ENCODE measurements at places on chromosomes 6 and 20. TPM values are rescaled to one million over a fixed set of nuclear protein-coding genes. Genes with fewer than 3 reads are reported as not detected.

DNA sequence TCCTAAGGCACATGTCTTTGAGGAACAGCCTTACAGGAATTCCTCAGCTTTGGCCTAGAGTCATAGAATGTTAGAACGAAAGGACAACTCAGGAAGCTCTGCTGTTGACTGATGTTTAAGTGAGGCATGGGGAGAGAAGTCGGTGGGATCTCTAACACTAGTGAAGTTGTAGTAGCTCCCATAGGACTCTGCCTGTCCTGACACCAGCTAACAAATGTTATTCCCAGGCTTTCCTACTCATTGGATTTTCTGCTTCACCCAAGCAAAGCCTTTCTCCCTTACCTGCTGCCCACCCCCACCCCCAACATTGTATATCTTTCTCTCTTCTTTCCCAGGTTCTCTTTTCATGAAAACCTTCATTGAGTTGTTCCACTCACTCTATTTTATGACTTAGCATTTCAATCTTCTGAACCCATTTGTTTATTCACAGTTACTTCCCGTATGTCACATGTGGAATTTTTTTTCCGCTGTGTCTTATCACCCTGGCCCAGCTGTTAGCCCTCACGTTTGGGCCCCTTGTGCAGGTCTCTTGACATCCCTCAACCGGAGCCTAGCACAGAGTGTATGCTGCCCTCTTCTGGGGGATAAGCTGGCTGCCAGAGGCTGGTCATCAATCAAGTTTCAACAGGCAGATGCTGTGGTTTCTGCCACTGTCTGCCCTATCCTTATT lies 39.2 kb upstream of the RNF8 start:
- DNase-seq, result peak; percentile 70
- H3K4me3 ChIP-seq, result no peak overlapping the region
- peaks cover 3% of the 10 kb centered on the region for H3K4me1 ChIP-seq
- peaks cover 5% of the 10 kb centered on the region for H3K36me3 ChIP-seq

DNA sequence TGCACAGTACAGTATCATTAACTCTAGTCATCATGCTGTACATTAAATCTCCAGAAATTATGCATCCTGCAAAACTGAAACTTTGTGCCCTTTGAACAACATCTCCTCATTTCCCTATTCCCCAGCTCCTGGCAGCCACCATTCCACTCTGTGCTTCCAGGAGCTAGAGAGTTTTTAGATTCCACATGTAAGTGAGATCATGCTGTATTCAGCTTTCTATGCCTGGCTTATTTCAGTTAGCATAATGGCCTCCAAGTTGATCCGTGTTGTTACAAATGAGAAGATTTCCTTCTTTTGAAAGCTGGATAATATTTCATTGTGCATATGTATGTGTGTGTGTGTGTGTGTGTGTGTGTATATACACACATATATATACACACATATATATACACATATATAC lies 86.9 kb upstream of the SLC24A3 start:
- DNase-seq, result no peak
- no peaks in the 10 kb centered on the region for H3K27me3 ChIP-seq
- H3K4me1 ChIP-seq, result no peaks in the 10 kb centered on the region
- H3K36me3 ChIP-seq, result no peaks in the 10 kb centered on the region
- no peak overlapping the region for H3K27ac ChIP-seq
- H3K4me3 ChIP-seq, result no peak overlapping the region

DNA sequence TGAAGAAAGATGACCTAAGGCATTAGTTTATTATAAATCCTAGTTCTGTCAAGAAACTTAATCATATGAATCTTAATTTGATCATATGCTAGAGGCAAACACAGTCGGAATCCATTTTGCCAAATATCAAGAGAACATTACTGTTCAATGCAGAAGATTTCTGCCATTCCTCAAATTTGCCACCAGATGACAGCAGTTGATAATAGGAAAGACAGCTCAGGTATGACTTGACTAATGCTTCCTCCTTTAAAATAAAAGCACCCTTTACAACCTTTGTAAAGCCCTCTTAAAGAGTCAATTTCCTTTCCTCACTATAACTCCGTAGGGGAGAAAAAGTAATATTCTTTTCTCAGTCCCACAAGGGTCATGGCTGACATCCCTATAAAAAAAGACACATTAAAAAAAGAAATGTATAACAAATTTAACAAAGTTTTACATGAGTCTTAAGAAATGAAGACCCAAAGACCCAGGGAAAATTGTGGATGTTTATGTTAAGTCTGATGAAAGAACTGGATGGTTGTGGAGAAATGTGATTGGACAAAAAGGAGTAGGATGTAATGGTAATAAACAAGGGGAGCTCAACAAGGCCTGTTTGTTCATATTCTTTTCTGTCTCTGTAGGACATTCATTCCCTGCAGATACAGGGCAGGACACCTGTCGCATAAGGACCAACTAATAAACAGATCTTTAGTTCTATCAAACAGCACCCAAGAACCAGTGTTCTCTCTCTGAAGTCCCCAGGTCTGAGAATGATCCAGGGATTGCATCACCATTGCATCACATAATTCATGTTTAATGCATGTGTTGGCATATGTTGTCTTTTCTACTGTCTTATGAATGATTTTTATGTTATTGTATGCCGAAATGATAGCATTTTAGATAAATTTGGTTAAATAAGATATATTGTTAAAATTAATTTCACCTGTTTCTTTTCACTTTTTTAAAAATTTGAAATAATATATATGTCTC lies 23.0 kb upstream of the IL17A start:
- peaks cover 21% of the 10 kb centered on the region for H3K27me3 ChIP-seq
- peaks cover 34% of the 10 kb centered on the region for H3K4me1 ChIP-seq
- no peak for DNase-seq
- H3K27ac ChIP-seq, result peak overlapping the region; percentile 90
- H3K36me3 ChIP-seq, result peaks cover 11% of the 10 kb centered on the region

DNA sequence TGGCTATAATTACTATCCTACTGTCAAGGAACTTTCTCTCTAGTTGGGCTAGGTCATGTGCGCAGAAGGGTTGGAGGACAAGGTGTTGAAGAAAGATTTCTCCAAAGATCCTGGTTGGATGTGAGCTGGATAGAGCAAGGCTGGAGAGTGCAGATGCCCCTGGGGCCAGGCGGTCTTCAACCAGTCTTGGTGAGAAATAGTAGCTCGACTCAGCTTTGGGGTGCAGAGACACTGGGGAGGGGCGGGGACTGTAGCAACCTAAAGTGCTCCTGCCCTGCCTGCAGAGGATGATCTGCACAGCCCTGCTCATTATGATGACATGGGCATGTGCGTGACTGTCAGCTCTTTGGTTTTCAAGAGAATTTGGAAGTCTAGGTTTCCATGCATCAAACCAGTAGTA lies 35.9 kb downstream of the PHACTR3 start:
- no peak overlapping the region for H3K27ac ChIP-seq
- DNase-seq, result no peak
- H3K4me1 ChIP-seq, result no peaks in the 10 kb centered on the region

- H3K4me1 ChIP-seq, result peaks cover 12% of the 10 kb centered on the region
- no peaks in the 10 kb centered on the region for H3K27me3 ChIP-seq
- DNase-seq, result no peak
- no peak overlapping the region for H3K4me3 ChIP-seq
Measured at GRCh38 chr20:63660622-63661021, 2.5 kb downstream of the RTEL1 start.

- DNase-seq, result no peak
- H3K36me3 ChIP-seq, result peaks cover 65% of the 10 kb centered on the region
- H3K4me3 ChIP-seq, result no peak overlapping the region
- H3K27me3 ChIP-seq, result no peaks in the 10 kb centered on the region
- peaks cover 6% of the 10 kb centered on the region for H3K4me1 ChIP-seq
- H3K27ac ChIP-seq, result no peak overlapping the region
Measured at GRCh38 chr20:21338291-21338690, 35.2 kb downstream of the XRN2 start.

Gene ANKEF1
- 0.45 TPM for total RNA-seq

Gene DEFB127
- not detected for total RNA-seq

- peaks cover 11% of the 10 kb centered on the region for H3K36me3 ChIP-seq
- no peak overlapping the region for H3K4me3 ChIP-seq
- no peak for DNase-seq
Measured at GRCh38 chr6:36054956-36055355, 27.3 kb downstream of the MAPK14 start.

Gene WFDC5
- total RNA-seq, result not detected

GRCh38 chr20:1965520-1966351 lies 28.1 kb downstream of the PDYN start:
- H3K27ac ChIP-seq, result peak overlapping the region; percentile 35
- H3K4me3 ChIP-seq, result peak overlapping the region; percentile 40
- H3K36me3 ChIP-seq, result no peaks in the 10 kb centered on the region
- peaks cover 17% of the 10 kb centered on the region for H3K4me1 ChIP-seq
- peaks cover 32% of the 10 kb centered on the region for H3K27me3 ChIP-seq
- peak; percentile 91 for DNase-seq

- H3K36me3 ChIP-seq, result no peaks in the 10 kb centered on the region
- no peak overlapping the region for H3K27ac ChIP-seq
- no peak for DNase-seq
- H3K4me1 ChIP-seq, result no peaks in the 10 kb centered on the region
Measured at GRCh38 chr20:8461186-8461585, 329.1 kb downstream of the PLCB1 start.

- no peak overlapping the region for H3K4me3 ChIP-seq
- no peak for DNase-seq
- H3K27ac ChIP-seq, result no peak overlapping the region
- peaks cover 33% of the 10 kb centered on the region for H3K27me3 ChIP-seq
Measured at GRCh38 chr20:22590662-22591061, 6.3 kb upstream of the FOXA2 start.

DNA sequence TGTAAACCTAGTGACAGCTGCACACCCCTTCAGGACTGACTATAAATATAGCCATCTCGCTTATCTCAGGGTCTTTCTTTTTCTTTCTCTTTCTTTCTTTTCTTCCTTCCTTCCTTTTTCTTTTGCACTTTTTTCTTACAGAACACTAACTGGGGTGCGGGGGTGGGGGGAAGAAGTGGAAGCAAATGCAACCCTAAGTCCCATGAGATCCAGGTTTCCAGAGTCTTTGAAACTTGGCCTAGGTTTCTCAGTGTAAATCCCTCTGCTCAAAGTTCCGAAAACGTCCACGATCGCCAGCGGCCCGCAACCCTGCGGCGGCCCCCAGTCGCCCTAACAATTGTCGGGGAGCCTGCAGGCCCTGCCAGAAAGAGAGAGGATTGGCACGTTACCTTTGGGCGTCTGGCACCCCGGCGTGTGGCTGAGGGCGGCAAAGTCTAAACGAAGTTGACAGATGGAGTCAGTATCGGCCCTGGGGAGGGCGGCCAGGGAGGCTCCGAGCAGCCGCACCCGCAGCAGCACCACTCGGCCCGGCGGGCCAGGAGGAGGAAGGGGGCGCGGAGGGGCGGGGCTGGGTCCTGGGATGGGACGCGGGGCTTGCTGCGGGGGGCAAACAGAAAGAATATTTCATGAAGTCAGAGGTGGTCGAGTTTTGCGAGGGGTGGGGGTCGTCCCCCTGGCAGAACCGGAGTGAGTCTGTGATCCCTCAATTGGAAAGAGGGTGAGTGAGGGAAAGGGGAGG lies 577 bp upstream of the FOXF2 start:
- H3K27ac ChIP-seq, result no peak overlapping the region
- peaks cover 70% of the 10 kb centered on the region for H3K27me3 ChIP-seq
- H3K4me3 ChIP-seq, result no peak overlapping the region
- no peak for DNase-seq
- no peaks in the 10 kb centered on the region for H3K36me3 ChIP-seq

DNA sequence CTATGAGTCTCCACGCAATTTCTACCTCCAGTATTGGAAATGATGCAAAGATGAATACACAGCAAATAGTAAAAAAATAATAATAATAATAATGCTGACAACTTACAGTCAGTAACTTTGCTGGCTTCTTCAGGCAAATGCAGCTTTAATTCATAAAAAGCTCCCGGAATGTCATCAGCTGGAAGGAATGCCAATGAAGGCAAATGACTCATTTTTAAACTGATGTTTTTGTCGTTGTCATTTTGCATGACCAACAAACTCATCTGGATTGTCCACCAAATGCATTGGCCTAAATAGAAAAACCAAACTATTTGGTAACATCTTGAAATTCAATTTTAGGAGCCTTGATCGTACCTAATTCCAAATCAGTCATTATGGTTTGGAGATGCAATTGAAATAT lies 217.1 kb downstream of the ALDH8A1 start:
- DNase-seq, result no peak
- no peaks in the 10 kb centered on the region for H3K27me3 ChIP-seq
- H3K4me1 ChIP-seq, result no peaks in the 10 kb centered on the region
- no peaks in the 10 kb centered on the region for H3K36me3 ChIP-seq

- H3K4me1 ChIP-seq, result no peaks in the 10 kb centered on the region
- H3K27ac ChIP-seq, result no peak overlapping the region
- no peak overlapping the region for H3K4me3 ChIP-seq
- no peak for DNase-seq
Measured at GRCh38 chr6:42555477-42556457, 8.1 kb upstream of the UBR2 start.

- no peak overlapping the region for H3K27ac ChIP-seq
- no peak overlapping the region for H3K4me3 ChIP-seq
- H3K36me3 ChIP-seq, result no peaks in the 10 kb centered on the region
- H3K27me3 ChIP-seq, result no peaks in the 10 kb centered on the region
Measured at GRCh38 chr6:111478749-111479148, 4.3 kb downstream of the REV3L start.

- H3K4me3 ChIP-seq, result no peak overlapping the region
- H3K27me3 ChIP-seq, result no peaks in the 10 kb centered on the region
- H3K4me1 ChIP-seq, result no peaks in the 10 kb centered on the region
Measured at GRCh38 chr20:12577213-12577612, 431.6 kb upstream of the SPTLC3 start.

DNA sequence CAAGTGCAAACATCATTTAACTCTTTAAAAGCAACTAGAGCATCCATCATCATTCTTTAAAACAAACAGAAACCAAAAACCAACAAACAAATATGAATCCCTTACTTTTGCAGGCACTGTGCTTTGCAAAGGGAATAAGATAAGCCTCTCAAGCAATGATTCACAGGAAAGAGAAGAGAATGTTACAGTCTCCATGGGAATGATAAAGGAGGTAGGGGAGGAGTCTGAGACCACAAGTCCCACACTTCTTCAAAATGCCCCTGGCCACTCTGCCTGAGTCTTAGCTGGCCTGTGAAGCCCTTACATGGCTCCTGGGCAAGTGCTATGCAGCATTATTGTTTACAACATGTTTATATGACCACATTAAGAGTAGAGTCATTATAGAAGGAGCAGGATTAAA lies 257.7 kb upstream of the MARCKS start:
- H3K27me3 ChIP-seq, result peaks cover 6% of the 10 kb centered on the region
- no peak for DNase-seq
- no peak overlapping the region for H3K27ac ChIP-seq
- no peak overlapping the region for H3K4me3 ChIP-seq
- H3K4me1 ChIP-seq, result no peaks in the 10 kb centered on the region
- no peaks in the 10 kb centered on the region for H3K36me3 ChIP-seq

DNA sequence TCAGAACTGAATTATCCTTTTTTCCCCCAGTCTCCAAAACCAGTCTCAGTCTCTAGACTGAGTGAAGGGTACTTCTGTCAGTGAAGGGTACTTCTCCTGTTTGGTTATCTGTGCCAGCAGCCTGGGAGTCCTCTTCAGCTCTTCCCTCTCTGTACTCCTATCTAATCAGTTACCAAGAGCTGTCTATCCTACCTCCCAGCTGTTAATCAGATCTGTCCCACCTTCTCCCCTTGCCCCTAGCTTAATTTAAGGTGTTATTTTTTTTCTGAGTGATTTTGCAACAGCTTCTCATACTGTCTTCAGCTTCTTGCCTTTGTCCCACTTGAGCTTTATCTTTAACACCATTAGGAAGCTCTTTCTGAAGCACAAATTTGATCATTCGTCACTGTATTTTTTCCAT lies 491.9 kb upstream of the SOX4 start:
- peaks cover 26% of the 10 kb centered on the region for H3K4me1 ChIP-seq
- no peak overlapping the region for H3K27ac ChIP-seq
- peaks cover 14% of the 10 kb centered on the region for H3K36me3 ChIP-seq
- H3K27me3 ChIP-seq, result no peaks in the 10 kb centered on the region
- no peak for DNase-seq
- H3K4me3 ChIP-seq, result no peak overlapping the region

Gene HDGFL1
- not detected for total RNA-seq
